Hypothalamus (tissue), 51 donors: ENCODE measurements at places on chromosomes 11 and 22.

GRCh38 chr11:359181-359714 is 10.1 kb upstream of the B4GALNT4 start:
- no peak for DNase-seq

DNA sequence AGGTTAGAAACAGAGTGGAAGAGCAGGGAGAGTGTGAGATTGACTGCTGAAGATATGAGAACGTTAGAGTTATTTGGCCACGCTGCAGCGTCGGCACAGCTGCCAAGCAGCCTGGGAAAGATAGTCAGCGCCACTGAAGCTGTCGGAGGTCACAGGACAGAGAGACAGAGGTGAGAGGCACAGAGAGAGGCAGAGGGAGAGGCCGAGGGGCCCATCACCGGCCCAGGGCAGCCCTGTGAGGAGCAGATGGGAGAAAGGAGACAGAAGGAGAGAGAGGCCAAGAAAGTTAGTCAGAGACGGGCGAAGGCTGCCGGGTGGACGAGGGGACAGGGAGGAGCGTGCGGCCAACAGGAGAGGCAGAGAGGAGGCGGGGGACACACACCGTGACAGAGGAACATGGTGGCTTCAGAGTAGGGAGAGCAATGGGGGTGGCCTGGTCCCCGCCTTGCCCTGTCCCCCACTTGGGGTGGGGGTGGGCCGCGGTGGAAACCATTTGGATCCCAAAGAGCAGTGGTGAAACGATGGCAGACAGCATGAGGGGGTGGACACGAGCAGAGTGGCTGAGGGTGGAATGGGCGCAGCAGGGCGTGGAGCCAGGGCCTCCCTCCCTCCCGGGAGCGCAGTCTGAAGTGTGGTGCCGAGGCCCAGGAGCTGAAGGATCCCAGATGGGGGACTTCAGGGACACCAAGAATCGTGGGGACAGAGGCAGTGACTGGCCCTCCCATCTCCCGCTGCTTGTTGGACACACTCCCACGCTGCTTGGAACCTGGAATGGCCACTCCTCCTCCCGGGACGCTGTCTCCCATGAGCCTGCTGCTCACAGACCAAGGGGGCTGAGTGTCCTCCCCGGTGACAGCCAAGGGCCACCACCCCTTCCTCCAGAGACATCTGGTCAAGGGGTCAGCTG is 26.6 kb downstream of the LRRC10B start:
- DNase-seq: no peak

DNA sequence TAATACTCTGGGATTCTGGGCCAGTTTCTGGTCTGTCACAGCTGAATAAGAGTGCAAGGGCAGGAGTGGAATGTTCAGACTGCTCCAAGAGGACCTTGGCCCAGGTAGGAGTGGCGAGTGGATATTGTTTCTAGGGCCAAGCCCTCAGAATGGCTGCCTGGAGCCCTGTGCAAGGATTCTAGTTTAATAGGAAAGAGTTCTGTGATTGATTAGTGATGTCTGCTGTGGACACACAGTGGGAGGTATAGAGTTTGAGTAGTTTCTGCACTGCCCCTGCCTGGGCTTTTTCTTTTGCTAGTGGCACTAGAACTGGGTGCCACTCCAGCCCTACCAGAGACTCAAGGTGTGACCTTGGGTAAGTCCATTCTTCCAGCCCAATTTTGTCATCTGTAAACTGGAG is 9.7 kb upstream of the MPPED1 start:
- DNase-seq: no peak

- DNase-seq: no peak
These were observed 85.1 kb downstream of the BARX2 start for GRCh38 chr11:129460714-129461113.

DNA sequence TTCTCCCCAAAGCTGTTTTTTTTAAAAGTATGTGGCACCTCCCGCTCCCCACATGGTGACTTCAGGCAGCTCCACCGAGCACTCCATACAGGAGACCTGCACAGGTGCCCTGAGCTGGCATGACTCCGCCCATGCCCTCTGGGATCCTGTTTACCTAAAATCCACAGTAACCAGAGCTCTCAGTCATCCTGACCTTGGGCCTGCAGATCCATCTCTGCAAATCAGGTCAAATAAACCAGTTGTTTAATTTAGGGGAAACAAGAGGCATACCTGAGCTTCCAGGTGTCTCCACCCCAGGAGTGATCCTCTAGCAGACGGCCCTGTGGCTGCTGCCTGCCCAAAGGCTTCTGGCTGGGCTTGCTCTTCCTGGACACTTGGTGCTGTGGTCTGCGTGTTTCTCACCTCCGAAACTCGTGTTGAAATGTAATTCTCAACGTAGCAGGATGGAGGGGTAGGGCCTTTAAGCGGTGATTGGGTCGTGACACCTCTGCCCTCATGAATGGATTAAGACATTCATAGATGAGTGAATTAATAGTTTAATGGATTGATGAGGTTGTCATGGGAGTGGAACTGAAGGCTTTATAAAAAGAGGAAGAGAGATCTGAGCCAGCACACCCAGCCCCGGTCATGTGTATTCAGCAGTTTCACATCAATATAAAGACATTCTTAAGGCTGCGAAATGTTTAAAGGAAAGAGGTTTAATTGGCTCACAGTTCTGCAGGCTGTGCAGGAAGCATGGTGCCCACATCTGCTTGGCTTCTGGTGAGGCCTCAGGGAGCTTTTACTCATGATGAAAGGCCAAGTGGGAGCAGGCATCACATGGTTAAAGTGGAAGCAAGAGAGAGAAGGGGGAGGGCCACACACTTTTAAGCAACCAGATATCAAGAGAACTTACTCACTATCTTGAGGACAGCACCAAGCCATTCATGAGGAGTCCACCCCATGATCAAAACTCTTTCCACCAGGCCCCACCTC is 34.1 kb downstream of the LINC01488 start:
- no peak for DNase-seq

GRCh38 chr11:45525393-45525792 is 140.0 kb downstream of the CHST1 start:
- no peak for DNase-seq

DNA sequence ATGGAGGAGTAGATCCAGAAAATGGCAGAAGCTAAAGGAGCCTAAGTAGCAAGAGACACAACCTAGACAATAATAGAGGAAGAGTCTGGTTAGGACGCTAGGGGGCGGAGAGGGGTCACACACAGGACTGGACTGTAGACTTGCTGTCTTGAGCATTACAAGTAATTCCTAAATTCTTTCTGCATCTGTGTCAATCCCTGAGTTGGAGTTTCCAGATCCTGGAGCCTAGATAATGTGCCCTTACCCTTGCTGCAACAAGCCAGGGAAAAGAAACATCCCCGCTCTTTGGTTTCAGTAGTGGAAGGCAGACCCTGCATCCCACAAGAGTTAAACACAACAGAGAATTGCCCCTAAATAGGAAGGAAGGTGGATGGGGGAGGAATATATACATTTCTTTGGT is 14.9 kb upstream of the CCDC73 start:
- peak; percentile 30 for DNase-seq

- no peak for DNase-seq
These were observed 385.5 kb upstream of the CADM1 start for GRCh38 chr11:115889712-115890111.

- DNase-seq: no peak
These were observed 52.1 kb upstream of the MYEOV start for GRCh38 chr11:69241844-69242243.

GRCh38 chr11:123450623-123451022 is 20.6 kb downstream of the GRAMD1B start:
- no peak for DNase-seq
